ENCODE measurements at places on chromosomes 1 and 21.

DNA sequence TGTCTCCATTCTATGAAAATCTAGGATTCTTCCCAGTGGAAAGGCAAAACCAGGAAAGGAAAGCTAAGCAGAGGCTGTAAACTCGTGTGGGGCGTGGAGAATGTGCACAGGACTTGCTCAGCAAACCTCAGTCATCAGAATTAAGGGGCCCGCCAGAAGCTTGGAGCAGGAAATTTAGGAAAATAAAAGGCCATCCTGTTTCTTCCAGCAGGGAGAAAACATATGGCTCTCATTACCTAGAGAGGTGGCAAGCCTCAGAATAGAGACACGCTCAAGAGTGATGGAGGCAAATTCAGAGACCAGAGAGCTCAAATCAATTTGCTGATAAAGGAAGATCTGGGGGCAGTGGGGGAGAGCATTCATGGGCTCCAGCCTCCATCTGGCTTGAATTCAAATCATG lies 151.9 kb upstream of the KLHDC7A start:
- DNase-seq = no peak

DNA sequence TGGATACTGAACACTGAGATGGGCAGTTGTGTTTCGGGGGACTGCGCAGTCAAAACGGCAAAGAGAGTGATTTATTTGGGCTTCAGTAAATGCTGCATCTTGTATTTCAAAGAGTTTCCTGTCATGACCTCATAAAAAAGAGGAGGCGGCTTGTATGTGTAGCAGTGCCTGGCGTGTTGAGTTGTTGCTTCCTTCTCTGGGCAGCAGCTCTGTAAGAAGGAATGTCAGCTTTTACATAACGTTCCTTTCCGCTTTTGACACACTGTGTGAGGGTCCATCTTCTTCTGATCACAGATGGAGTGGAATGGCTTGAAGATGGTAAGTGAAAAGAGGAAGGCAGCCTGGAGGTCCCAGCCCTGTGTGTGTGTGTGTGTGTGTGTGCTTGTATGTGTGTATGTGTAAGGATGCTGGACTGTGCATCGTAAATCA lies 941 bp downstream of the ELAVL4 start:
- DNase-seq = no peak

GRCh38 chr1:42947965-42948732 lies 10.5 kb downstream of the SLC2A1 start:
- DNase-seq = no peak

DNA sequence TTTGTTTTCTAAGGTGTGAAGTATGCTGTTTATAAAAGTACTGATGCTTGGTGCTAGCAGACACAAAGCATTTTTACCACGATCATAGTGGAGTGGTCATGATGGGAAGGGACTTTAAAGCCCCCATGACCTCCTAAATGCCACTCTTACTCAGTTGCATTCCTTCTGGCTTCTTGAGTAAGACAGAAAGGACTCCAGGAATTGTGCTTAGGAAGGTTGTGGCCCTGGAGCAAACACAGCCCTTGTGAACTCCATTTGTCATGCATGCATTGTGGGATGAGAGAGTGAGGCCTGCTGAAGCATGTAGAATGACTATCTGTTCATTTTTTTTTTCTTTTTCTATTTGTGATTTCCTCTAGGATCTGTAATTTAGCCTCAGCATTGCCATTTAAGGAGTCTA lies 34.2 kb downstream of the AK5 start:
- no peak for DNase-seq

DNA sequence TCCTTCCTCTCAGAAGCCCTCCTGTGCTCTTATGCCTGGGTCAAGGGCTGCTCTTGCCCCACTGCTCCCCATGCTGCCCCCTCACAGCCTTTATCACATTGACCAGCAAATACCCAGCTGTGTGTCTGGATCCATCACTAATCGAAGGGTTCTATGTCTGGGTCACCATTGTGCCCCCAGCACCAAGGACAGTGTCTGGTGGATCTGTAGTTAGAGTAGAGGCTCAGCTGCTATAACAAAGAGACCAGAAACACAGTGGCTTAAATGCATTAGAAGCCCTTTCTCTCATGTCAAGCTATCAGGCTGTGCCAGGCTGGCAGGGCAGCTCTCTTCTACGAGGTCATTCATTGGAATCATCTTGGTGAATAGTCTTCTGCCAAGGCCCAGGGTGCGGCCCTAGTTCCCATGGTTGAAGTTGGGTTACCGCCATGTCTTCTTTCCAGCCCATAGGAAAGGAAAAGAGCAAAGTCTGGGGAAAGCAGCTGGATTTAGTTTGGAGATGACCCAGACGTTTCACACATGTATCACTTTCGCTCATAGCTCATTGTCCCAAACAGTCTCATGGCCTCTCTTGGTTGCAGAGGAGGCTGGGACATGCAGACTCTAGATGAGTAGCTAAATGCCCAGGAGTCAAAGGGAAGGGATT lies 32.2 kb downstream of the STUM start:
- no peak for DNase-seq

GRCh38 chr1:214329470-214330220 lies 48.7 kb downstream of the SMYD2 start:
- DNase-seq = no peak

DNA sequence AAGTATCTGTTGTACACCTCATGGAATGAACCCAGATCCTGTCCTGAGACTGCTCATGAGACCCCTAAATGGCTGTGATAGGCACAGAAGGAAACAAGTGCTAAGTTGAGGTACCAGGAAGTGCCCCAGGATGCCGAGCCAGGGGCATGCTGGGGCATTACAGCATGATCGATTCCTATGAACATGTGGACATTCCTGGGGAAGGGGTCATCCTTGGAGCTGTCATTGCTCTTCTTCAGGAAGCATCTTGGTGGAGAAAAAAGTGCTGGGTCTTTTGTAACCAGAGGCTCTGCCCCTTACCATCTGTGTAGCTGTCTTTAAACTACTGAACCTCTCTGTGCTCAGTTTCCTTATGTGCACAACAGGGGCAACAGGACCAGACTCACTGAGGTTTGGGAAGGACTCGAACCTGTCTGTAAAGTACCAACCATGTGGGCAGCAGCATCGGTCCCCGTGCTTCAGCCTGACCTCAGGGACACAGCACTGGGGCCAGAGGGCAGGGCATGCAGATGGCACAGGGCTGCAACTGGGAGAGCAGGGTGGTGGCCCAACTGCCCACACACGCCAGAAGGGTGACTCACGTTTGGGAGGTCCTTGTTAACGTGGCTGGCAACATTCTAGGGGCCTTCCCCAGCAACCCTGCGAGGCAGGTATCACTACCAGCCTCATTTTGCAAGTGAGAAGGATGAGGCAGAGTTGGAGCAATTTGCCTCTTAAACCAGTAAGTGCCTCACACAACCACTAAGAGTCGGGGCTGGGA lies 142.3 kb upstream of the EDN2 start:
- no peak for DNase-seq

- DNase-seq = no peak
These were observed 782 bp upstream of the PFKL start for GRCh38 chr21:44299085-44299457.

DNA sequence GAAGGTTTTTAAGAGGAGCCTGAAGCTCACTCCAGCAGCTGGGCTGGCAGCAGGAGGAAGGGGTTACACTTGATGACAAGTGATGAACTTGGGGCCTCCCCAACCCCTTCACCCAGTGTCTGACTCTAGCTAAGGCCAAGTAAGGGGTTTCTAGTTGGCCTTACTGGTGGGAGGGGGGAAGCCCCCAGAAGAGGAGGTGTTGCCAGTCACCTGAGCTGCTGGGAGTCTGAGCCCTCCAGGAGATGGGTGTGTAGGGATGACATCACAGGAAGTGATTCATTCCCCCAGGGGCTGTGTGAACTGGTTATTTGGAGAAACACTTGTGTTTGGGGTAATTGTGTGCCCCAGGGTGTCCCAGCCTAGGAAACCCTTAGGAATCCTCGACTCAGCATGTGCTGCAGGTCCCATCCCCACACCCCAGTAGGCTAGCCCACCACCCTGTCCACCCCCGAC lies 3.1 kb downstream of the PADI1 start:
- DNase-seq = no peak

DNA sequence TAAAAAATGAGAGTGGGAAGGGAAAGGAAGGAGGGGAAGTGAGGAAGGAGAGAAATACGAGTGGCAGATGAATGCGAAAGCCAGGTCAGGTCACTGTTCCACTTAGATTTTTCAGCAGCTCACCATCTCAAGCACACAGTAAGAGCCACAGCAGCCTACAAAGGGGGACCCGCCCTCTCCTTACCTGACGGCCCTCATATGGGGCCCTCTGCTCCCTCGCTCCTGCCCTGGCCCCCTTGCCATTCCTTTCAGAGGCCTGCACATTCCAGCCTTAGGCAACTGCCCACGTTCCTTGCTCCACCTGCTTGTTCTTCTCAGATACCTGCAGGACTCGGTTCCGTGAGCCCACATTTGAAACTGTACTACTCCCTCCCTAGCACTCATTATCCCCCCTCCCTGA lies 22.0 kb downstream of the VPS26C start:
- no peak for DNase-seq

DNA sequence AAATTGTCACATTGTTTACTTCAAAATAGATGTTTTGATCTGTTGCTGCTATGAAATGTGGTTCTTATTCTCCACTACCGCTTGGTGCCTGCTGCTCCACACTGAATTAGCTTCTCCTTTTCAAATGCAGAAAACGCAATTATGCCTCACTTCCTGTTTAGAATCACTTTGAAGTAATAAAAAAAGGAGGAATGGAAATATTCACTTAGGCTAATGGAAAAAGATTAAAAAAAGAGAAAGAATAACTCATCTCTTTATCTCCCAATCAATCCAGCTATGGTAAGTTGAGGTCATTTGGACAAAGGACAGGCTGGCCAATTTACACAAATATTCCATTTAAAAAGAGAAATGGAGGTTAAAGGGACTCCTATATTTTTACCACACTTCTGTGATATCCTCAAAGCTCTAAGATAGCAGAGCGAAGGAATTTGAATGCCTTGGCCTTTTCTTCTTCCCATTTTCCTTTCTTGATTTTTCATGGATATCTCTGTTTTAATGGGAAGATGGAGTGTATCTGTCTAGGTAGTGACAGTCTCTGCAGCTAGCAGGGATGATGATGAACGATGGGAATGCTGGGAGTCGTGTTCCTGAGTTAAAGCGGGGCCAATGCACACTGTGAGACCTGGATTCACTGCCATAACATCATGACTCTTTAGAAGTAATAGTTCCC lies 35.7 kb downstream of the RGS5 start:
- no peak for DNase-seq

- no peak for DNase-seq
These were observed 573.8 kb upstream of the NR5A2 start for GRCh38 chr1:199453723-199454122.

DNA sequence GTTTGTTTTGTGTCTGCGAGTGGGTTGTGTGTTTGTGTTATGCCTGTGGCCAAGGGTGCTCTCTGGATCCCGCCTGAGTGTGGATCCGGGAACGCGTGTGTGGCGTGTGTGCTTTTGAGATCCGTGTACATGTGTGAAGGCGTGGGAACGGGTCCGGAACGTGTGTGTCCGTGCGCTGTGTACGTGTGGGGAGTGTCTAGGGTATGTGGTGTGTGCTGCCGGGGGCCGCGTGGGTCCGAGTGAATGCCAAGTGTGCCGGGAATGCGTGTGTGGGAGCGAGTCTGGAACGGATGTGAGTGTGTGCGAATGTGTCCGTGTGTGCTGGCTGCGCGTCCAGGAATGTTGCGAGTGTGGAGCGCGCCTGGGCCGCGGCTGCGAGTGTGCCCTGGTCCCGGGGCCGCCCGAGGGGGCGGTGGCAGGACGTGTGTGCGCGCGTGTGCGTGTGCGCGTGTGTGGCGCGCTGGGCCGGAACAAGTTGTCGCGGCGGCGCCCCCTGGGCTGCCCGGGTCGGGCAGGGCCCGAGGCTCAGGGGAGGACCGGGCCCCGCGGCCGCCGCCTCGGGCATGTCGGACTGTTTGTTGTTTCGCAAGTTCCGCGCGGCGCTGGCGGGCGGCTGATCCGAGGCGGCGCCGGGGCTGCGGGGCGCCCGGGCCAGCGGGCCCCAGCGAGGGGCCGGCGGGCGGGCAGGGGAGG lies 953 bp downstream of the PTPRU start:
- DNase-seq = no peak

- DNase-seq = no peak
These were observed 9.5 kb downstream of the PSMB4 start for GRCh38 chr1:151408891-151409290.

GRCh38 chr1:27554759-27555699 lies 48.9 kb downstream of the AHDC1 start:
- DNase-seq = no peak

DNA sequence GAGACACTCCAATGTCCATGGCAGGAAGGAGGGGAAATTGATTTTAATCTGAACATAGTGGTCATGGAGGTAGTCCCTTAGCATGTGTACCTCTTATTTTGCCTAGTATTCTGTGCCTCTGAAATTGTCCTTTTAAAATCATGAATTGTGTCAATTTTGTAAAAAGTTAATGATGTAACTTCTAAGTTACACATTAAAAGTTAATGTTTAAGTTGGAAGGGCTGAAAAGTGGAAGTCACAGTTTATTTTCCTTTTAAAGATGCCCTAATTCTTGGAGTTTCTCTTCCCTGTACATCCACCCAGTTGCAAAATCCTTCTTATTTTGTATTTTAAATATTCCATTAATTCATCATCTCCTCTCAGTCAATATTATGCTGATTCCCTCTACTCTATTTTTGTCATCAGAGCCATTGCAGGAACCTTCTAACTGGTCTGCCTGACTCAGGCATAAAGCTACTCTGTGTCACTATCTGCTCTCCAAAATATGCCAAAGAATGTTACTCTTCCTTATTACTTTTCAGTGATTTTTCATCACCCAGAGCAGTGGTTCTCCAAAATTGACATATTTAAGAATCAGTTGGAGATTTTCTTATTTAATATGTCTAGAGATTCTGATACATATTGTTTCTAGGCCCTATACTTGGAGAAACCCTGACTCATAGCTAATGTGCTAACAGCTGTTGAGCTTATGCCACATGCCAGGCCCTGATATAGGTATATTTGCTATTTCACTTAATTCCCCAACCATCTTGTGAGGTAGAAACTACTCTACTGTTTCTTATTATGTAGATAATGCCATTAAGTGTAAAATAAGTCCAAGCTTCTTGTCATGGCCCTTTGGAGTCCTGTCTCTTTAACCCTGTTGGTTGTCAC lies 5.1 kb downstream of the HOOK1 start:
- no peak for DNase-seq

DNA sequence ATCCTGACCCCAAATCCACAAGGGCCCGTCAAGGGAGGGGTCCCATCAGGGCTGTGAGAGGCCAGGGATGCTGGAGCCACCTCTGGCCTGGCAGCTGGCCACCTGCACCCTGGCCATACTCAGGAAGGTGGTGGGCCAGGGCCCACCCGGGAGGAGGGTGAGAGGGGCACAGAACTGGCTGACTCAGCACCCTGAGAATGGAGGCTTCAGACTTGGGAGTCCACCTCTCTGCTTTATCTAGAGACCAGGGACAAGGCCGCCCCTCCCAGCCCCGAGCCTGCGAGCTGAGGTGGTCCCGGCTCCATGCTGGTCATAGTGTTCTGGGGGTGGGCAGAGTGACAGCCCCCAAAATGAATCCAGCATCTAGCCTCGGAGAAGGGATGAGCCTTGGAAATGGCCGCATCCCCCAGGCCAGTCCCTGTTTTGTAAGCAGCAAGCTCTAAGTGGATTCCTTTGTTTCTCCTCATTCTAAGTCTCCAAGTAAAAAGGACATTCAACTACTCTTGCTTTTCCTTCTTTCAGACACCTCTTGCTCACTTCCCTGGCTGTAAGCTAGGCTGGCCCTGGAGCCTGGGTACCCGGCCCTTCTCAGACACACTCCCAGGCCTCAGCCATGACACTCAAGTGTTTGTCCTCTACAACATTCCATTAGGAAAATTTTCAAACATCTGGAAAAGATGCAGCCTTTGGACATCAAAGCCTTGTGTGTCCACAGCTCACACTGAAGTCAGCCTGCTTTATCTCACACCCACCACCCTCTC lies 12.3 kb downstream of the WNT3A start:
- no peak for DNase-seq

- no peak for DNase-seq
These were observed 9.8 kb downstream of the FRRS1 start for GRCh38 chr1:99756598-99756997.
